Ureter (tissue), 1 donor: ENCODE measurements at places on chromosomes 2 and 18. TPM values are rescaled to one million over a fixed set of nuclear protein-coding genes. Genes with fewer than 3 reads are reported as not detected.

GRCh38 chr2:174635776-174636404 lies 38.3 kb upstream of the WIPF1 start:
- DNase-seq, result no peak

GRCh38 chr2:88658881-88659537 lies 31.7 kb upstream of the EIF2AK3 start:
- no peak for DNase-seq

DNA sequence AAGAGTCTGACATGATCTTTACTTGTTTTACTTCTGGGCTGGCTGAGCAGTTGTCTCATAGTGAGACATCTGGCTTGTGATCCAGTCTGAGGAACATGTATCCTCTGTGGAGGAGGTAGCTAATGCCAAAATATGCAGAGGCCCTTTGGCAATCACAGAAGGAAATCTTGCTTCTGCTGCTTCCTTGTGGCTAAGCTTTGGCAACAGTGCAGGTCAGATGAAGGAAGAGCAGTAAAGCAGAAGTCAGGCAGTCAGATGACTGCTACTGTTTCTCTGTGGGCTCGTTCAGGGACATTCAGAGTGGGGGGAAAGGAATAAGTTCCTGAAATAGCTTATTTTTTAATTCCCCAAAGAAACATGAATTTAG lies 22.3 kb downstream of the DOK1 start:
- DNase-seq, result no peak

DNA sequence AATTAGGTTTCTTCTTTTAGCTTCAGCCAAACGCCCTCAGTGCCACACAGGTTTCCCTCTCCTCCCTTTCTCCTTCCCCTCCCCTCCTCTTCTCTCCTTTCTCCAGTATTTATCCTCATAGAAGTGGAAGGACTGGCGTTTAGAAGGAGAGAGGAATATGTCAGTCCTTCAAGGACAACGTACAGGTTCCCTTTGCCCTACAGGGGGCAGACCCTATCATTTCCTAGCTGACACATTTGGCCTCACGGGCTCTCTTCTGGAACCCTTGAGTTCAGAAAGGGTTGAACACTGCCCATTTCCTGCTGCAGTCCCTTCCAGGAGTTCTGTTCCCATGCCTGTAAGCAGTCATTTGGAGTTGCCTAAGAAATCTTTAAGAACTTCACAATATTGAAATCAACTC lies 46.1 kb downstream of the CDCA7 start:
- DNase-seq, result no peak

DNA sequence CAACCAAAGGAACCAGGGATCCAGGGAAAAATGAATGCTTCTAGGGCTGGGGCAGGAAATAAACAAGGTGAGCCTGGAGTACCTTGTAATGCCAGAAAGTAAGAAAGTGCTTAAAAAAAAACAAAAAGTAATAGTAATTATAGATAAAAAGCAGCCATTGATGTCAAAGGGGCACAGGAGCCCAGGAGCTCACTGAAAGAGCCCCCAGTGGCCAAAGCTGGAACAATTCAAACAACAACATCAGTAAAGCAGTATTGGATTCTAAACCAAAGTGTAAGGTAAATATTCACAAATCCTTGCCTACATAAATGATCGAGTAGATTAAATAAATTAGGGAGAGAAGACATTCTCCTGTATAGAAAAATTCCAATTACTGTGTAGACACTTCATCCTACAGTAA lies 114.3 kb upstream of the ARL4C start:
- DNase-seq, result no peak

DNA sequence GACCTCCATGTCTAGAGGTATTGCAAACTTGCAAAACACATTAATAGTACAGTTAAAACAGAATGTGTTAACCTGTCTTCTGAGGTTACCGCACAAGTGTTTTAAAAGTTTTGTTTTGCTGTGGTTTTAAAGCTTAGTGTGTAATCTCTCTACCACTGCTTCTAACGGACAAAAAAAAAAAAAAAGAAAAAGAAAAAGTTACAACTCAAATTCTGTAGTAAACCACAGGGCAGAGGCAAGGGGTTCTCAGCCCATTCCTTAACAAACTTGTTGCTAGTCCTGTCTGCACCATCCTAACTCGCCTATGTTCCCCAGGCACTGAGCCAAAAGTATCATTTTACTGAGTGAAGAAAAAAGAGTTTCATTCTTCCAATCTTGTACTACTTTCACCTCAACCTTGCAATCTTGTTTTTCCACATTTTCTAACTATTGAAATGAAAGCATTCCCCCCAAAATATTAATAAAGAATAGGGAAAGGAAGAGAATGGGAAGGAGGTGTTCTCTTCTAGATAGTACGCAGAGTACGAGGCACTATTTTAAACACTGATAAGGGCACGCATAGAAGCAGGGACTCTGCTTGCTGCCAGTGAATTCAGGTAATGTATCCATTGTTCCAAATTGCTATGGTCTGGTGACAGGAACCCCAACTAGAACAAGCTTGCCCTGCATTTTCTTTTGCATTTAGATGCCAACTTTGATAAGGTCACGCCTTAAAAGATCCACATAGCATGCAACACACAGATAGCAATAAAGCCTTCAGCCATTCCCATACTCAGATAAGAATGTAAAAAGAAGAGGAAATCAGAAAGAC lies 47.1 kb downstream of the IKZF2 start:
- DNase-seq, result no peak

GRCh38 chr2:222024932-222025880 lies 273.6 kb downstream of the PAX3 start:
- no peak for DNase-seq

DNA sequence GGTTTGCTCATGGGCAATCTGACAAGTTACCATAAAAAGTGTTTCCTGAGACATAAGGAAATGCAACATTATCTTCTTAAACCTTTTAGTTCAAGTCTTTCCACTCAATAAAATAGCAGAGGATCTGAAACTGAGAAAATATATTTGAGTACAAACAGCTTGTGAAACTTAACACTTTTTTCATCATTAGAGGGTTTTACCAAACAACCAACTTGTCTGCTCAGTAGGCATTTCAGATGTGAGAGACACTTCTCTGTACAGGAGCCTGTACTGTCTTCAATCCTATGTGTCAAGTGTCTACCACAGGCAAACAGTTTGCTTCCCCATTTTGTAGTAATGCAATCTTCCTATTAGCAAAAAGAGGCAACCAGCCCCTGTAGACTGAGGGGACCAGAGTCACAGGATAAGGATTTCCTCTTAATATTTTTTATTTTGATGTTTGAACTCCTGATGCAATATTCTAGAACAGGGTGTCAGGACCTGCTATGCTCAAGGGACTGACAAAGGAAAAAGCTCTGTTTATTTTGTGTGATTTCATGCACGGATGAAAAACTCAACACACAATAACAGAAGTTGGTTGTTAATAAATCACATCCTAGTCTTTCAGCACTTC lies 159.1 kb upstream of the LHCGR start:
- DNase-seq, result no peak

GRCh38 chr18:25053466-25053865 lies 298.5 kb downstream of the ZNF521 start:
- DNase-seq, result no peak

DNA sequence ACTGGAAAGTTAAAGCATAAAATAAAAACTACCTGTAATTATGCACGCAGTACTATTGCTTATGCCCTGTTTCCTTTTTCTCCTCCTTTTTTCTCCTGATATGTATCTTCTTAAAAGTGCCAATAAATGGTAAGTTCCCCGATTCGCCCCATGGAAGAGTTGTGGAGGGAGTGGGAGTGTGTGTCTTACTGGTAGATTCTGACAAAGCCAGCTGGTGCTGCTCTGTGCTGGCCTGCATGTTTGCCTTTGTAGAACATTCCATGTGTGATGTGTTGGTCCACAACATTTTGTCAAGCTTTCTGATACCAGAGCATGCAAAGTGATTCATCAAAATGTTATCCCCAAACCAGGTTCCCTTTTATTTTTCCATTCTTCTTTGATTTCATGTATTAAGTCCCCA lies 356.9 kb upstream of the RAB12 start:
- no peak for DNase-seq

DNA sequence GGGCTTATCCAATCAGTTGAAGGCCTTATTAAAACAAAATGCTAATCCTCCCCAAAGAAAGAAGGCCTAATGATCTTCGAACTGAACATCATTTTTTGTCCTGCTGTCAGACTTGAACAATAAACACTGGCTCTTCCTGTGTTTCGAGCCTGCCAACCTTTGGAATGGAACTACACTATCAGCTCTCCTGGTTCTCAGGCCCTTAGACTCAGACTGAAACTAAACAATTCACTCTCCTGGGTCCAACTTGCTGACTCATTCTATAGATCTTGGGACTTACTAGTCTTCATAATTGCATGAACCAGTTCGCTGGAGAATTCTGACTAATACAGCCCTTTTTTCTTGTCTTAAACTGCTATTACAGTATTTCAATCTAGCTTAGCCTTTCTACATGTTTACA lies 235.2 kb downstream of the LNPK start:
- DNase-seq, result no peak

- DNase-seq, result peak; percentile 40
These were observed 24.1 kb upstream of the TNS1 start for GRCh38 chr2:218026676-218027425.

DNA sequence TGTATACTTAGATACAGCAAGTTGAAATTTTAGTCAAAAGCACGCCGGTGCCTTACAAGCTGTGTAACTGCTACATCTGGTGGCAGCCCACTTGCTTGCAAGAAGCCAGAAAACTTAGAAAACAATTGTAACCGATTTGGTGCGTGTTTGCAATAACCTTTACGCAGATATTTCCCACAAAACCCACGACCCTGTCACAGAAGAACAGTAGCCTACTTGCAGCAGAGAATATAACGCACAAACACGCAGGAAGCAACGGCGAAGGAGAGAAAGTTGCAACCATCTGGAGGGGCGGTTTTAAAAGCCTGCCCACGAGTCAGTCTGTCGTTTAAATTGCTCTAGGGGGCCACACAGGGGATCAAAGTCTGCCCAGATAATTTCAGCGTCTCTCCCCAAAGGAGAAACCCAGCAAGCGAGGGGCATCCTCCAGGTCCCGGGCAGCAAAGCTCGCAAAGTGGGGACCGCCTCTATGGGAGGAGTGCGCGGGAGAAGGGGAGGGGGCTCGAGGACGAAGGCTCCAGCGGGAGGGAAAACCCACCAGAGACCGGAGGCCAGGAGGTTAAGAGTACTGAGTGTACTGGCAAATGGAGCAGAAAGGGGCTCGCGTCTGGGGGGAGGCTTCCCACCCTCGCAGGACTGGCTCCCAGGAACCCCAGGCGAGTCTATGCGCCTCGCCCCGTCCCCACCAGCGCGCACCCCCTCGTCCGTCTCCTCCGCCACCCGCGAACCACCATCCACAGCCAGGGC lies 1.1 kb downstream of the TLK1 start:
- DNase-seq, result peak; percentile 52

- no peak for DNase-seq
These were observed 62.6 kb downstream of the MOGAT1 start for GRCh38 chr2:222733846-222734702.

DNA sequence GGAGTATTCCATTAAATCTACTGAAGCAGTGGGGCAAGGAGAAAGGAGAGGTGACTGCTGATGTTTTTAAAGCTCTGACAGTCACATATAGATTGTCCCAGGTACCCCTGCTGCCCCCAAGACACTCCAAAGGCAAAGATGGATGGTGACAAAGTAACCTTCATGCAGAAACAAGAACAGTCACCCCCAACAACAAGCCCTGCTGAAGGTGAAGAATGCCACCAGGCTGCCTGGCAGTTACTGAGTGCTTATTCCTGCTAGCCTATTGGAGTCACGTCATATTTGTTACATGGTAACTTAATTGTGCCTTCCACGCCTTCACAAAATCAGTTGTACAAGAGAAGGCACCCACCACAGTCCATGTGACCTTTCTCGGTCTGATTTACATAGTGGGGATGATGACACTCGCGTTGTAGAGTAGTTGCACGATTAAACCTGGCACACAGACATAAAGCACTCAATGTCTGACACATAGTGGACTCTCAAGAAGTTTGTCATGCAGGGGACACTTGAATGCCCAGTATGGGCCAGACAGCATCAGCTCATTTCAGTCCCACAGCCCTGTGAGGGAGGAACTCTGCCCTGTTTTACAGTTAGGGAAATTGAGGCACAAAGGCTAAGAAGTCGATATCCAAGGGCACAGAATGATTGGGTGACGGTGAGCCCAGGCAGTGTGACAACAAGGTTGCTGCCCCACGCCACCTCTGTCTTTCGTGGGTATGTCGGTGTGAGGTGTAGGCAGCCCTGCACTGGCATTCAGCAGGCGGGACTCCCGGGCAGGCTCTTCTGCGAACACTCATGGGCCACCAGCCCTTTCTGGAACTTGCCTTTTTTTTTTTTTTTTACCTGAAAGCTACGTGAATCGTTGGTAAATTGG lies 62.7 kb downstream of the ZCCHC2 start:
- DNase-seq, result no peak

GRCh38 chr2:172539767-172540166 lies 16.1 kb upstream of the PDK1 start:
- no peak for DNase-seq

DNA sequence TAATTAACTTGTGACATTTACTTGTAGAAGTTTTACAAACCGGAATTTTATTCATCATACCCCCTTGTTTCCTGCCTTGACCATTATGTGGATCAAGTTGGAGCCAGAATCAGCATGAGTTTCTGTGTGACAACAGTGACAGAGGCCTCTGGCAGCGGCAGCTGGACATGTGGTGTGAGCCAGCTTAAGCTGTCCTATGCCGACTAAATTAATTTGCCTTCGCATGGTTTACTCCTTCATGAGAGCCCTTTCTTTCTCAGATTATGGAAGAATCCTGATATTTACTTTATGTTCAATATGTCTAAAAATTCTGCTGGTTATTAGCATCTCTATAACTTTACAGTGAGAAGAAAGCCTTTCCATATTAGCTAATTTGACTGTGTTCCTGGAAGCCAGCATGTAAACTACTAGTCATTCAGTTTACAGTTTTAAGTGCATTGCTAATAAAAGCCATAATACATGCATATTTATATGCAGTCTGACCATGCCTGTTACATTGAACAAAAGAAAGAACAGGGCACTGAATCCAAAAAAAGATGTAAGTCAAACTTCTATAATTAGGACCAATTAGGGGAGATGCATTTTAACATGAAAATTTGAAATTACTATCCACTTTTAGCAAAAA lies 495.8 kb upstream of the ACVR2A start:
- DNase-seq, result no peak

- no peak for DNase-seq
These were observed 65.9 kb downstream of the IL1R2 start for GRCh38 chr2:102057502-102058292.

Gene RRM2
- 2.2 TPM for total RNA-seq

Gene MYOM1
- total RNA-seq, result 9.7 TPM

Gene OSR1
- 34.7 TPM for total RNA-seq

Gene UGT1A10
- 3.0 TPM for total RNA-seq

Gene RNF144A
- 15.2 TPM for total RNA-seq

Gene KCNJ3
- total RNA-seq, result 1.4 TPM

Gene OXER1
- 3.1 TPM for total RNA-seq

Gene LIMS3
- 1.1 TPM for total RNA-seq

Gene ACTG2
- 918 TPM for total RNA-seq

Gene GAREM1
- total RNA-seq, result 26.8 TPM

Gene PSD4
- total RNA-seq, result 55.1 TPM

Gene RSAD2
- 4.4 TPM for total RNA-seq

Gene SERPINB10
- not detected for total RNA-seq
